NCI-H2107 (cell line): ENCODE measurements at places on chromosomes 2 and 18.

- DNase-seq: no peak
Measured at GRCh38 chr2:125405816-125406215, 1250.1 kb upstream of the GYPC start.

DNA sequence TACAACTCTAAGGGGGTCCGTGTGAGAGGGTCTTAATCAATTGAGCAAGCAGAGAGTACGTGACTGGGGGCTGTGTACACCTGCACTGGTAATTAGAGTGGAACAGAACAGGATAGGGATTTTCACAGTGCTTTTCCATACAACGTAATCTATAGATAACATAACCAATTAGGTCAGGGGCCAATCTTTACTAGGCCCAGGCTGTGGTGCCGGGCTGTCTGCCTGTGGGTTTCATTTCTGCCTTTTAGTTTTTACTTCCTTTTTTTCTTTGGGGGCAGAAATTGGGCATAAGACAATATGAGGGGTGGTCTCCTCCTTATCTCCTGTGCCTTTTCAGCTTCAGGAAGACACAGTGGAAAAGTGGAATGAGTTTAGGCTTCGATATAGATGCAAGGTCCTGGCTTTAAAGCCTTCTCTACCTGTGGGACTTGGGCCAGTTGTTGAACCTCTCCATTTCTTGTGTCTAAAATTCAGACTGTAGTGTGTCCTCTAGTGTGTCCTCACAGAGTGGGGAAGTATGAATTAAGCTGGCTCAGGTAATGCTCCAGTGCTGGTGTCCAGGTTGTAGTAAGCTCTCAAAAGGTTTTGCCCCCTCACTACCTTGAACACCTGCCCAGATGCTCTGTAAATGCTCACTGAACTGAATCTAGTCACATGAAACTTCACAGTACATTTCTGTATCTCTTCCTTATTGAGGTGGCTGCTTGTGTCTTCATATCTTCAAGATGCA is 422.8 kb downstream of the SETBP1 start:
- DNase-seq: no peak

GRCh38 chr2:45190481-45190942 is 181.3 kb upstream of the SIX2 start:
- no peak for DNase-seq

GRCh38 chr2:170924969-170925368 is 4.1 kb upstream of the GORASP2 start:
- DNase-seq: no peak

- DNase-seq: no peak
Measured at GRCh38 chr2:222998459-222998858, 53.5 kb upstream of the KCNE4 start.

DNA sequence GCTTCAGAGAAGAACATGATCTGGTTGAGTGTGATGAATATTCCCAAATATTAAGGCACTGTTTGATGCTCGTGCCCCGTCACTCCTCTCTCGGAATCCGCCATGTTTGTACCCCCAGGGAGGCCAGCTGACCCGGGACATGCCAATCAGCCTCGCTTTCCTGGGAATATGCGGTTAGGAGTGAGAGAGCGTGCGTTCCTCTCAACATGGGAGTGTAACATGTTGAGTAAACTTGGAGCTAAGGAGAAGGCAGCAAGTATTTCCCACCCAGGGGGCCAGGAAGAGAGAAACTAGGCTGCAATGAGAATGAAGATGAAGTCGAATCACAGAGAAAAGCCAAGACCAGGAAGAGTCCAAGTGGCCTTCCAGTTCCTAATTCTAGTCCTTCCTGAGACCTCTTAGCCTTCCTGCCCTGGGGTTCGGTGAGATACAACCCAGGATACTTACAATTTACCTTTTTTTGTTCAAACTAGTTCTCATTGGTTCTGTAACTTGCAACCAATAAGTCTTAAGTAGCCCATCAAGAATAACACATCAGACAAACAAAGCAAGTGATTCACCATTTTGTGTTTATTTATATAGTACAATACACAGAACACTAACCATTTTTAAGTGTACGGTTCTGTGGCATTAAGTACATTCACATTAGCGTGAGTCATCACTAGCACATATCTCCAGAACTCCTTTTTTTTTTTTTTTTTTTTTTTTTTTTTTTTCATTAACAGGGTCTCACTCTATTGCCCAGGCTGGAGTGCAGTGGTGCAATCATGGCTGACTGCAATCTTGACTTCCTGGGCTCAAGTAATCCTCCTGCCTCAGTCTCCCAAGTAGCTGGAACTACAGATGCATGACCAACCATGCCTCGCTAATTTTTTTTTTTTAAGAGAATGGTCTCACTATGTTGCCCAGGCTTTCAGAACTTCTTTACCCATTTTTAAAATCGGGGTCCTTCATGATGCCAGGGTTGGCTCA is 36.4 kb upstream of the SLC1A4 start:
- no peak for DNase-seq

GRCh38 chr2:173584676-173585458 is 230.2 kb downstream of the CDCA7 start:
- no peak for DNase-seq

- DNase-seq: no peak
Measured at GRCh38 chr18:54805571-54806334, 22.5 kb upstream of the RAB27B start.

DNA sequence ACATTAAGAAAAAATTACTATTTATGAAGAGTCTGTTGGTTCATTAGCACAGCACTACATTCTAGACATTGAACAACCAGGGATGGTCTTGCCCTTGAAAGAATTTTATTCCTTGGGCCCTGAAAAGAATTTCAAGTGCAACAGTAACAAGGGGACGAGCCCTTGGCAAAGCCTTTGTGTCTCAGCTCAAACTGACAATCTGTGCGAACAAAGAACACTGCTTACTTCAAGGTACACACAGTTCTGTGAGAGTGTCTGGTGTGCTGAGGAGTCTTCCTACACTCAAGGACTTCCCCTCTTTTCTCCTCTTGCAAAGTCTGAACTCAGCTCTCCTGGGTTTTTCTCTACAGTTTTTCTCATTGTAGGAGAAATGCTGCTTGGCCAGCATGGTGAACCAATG is 373.4 kb downstream of the NBAS start:
- DNase-seq: no peak

DNA sequence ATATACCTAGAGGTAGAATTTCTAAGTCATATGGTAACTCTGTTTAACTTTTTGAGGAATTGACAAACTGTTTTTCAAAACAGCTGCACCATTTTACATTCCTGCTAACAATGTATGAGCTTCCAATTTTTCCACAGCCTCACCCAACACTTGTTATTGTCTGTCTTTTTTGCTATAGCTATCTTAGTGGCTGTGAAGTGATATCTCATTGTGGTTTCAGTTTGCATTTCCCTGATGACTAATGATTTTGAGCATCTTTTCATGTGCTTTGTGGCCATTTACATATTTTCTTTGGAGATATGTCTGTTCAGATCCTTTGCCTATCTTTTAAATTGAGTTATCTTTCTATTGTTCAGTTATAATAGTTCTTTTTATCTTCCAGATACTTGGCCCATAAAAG is 273.8 kb downstream of the AGPS start:
- DNase-seq: no peak

- no peak for DNase-seq
Measured at GRCh38 chr18:61597316-61597715, 264.1 kb downstream of the CDH20 start.

DNA sequence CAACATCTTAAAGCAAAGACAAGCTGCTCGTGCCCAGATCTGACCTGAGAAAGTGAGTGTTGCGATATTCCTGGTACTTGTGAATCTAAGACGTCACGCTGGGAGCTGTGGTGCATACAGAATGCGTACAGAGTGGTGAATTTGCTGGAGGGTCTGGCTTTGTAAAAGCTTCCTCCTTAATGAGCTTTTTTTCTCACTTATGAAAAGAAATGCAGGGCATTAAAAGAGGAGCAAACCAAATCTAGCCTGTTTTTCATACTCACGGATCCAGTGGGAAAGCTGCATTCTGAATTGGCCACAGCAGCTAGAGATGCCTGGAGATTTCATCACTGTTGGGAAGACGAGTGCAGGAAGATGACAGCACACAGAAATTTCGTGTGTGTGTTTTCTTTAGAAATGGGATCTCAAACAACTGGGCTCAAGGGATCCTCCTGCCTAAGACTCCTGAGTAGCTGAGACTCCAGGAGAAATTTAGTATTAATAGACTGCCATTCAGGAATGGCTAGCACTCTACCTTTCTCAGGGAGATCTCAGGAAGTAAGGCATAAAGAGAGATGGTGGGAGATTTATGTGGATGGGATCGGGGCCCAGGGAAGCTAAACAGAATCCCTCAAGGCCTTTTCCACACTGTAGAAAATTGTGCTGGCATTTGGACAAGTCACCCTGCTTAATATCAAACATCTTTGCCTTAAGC is 181.3 kb downstream of the ALPK2 start:
- DNase-seq: no peak

DNA sequence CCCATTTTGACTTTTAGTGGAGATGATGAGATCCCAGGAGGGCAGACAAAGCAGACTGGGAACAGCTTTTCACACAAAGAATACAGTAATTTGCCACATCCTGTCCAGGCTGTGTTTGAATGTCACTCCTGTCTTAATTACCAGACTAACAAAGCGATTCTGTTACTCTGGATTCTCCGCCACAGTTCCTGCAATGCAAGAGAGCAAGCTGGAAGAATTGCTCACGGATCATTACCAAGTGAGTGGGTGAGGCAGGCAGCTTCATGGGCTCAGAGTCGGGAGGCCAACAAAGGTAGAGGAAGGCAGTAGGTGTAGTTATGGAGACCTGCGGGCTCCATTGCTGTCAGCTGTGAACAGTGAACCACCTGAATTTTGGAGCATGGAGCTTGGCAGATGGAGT is 250.5 kb upstream of the ATP5MC3 start:
- peak; percentile 69 for DNase-seq

GRCh38 chr2:176507786-176508185 is 238.5 kb downstream of the MTX2 start:
- DNase-seq: no peak

GRCh38 chr18:34809451-34810072 is 99.5 kb downstream of the DTNA start:
- DNase-seq: no peak

GRCh38 chr2:168119515-168120141 is 127.8 kb downstream of the STK39 start:
- no peak for DNase-seq

DNA sequence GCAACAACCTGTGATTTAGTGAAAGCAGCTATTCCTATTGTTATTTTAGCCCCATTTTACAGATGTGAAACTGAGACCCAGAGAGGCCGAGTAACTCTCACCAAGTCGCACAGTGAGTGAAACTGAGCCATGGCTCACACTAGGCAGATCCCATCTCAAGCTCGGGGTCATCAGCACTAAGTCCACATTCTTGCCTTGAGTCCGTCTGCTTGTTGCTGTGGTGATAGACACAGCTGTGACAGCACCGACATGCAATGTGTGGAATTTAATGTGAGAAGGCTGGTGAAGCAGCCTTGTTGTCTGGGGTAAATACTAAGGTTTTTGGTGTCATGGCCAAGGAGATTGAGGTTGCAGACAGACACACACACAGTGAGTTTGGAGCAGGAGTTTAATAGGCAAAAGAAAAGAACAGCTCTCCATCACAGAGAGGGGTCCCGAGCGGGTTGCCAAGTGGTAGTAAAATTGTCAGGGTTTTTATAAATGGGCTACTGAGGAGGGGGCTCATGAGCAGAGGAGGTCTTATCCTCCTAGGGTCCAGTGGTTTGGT is 40.2 kb upstream of the GMCL1 start:
- DNase-seq: no peak

DNA sequence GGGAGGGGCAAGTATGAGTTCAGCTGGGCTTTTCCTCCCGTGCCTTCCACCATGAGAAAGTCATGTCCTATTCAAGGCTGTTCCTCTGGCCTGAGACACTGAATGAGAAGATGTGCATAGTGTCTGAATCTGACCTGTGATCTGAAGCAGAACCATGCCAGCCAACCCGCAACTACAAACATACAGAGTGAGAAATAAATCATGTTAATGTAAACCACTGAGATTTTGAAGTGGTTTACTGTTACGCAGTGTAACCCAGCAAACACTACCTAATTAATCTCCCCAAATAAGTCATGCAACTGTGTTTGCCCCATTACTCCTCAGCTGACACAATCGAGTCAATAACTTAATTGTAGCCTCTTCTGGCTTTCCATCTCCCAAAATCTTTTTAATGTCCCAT is 49.2 kb downstream of the METTL4 start:
- DNase-seq: peak; percentile 12

GRCh38 chr2:232463701-232464543 is 8.0 kb downstream of the ALPI start:
- no peak for DNase-seq

- DNase-seq: no peak
Measured at GRCh38 chr2:206071807-206072206, 14.2 kb downstream of the INO80D start.

DNA sequence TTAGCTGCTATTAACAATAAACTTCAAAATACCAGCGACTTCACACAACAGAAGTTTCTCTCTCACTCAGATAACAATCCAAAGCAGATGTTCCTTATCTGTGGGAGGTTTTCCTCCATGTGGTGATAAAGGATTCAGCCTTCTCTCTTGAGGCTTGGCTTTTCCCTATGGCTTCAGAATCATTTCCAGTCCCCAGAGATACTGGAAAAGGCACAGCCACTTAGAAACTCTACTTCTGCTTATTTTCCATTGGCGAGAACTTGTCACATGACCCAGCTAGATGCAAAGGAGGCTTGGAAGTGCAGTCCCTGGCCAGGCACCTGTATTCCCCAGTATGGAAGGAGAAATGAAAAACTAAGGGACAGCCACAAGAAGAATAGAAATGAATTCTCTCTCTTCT is 344.8 kb downstream of the MTX2 start:
- no peak for DNase-seq

- DNase-seq: no peak
Measured at GRCh38 chr2:150174056-150174805, 313.2 kb downstream of the RND3 start.

DNA sequence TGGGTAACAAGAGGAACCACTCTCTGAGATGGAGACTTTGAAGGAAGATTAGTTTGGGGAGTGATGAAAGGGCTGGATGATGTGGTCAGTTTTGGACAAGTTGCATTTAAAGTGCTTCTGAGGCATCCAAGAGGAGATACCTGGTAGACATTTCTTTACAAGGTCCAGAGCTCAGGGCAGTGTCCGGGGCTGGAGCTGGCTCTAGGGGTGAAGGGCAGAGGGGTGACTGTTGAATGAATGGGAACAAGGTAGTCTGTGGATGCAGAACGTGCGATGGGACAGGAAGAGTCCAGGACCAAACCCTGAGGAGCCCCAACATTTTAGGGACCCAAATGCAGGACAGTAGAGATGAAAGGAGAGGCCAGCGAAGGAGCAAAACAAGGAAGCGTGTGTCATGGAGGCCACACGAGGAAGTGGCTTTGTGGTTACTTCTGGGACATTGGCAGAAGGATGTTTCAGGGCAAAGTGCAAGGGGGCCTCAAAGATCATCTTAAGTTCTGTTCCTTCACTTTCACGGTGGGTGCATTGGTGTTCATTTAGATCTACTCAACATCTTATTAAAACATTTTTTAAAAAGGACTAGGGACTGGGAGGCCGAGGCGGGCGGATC is 13.6 kb upstream of the GPR35 start:
- DNase-seq: no peak

GRCh38 chr2:193810533-193810932 is 1615.8 kb upstream of the TMEFF2 start:
- DNase-seq: no peak
